ENCODE measurements at places on chromosomes 2 and 18.

GRCh38 chr2:200405599-200406298 lies 99.3 kb downstream of the SPATS2L start:
- no peak for DNase-seq

DNA sequence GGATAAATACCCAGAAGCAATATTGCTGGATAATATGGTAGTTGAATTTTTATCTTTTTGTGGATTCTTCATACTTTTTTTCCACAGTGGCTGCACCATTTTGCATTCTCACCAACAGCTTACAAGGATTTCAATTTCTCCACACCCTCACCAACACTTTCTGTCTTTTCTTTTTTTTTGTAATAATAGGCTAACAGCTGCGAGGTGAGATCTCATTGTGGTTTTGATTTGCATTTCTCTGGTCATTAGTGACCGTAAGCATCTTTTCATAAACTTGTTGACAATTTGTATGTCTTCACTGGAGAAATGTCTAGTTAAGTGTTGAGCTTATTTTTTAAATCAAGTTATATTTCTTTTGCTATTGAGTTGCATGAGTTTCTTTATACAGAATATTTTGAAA lies 17.6 kb upstream of the SLC9A2 start:
- DNase-seq, result no peak

- no peak for DNase-seq
Observed at GRCh38 chr2:168816369-168816768, 13.9 kb downstream of the NOSTRIN start.

DNA sequence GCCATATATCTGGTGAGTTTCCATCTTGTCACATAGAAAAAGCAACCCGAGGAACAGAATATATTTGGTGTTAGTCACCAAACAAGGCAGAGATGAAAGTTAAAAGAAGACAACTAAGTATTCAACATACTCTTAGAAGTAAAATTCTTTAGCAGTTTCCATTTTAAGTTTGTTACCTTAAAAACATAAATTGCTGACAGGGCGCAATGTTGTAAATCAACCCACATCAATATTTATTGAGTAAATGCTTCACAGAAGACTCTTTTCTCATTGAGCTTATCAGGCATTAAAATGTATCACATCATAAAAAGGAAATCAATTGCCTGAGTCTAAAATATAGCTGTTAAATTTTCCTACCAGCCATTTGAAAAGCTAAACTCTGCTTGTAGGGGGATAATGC lies 603.0 kb downstream of the FBXO15 start:
- no peak for DNase-seq

DNA sequence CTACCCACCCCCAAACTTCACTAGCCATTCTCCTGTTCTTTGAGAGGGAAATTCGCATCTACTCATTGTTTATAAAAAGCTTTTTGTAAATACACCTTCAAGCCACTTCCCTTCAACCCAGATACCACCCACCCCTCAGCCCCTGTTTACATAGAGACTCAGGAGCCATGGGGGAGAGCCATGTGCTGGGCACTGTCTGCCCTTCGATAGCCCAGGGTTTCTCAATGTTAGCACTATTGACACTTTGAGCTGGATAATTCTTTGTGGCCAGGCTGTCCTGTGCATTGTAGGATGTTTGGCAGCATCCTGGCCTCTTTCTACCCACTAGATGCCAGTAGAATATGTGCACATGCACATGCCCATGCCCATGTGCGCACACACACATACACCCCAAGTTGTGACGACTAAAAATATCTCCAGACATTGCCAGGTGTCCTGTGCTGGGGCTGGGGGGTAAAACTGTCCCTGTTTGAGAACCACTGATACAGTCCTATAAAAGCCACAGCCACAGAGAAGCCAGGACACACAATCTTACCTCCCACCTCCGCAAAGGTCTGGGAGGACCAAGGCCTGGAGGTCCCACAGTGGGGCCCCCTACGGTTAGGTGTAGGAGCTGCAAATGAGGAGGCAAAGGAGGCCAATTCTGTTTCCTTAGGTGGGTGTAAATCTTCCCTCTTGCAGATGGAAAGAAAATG lies 44.5 kb upstream of the ASPRV1 start:
- no peak for DNase-seq

DNA sequence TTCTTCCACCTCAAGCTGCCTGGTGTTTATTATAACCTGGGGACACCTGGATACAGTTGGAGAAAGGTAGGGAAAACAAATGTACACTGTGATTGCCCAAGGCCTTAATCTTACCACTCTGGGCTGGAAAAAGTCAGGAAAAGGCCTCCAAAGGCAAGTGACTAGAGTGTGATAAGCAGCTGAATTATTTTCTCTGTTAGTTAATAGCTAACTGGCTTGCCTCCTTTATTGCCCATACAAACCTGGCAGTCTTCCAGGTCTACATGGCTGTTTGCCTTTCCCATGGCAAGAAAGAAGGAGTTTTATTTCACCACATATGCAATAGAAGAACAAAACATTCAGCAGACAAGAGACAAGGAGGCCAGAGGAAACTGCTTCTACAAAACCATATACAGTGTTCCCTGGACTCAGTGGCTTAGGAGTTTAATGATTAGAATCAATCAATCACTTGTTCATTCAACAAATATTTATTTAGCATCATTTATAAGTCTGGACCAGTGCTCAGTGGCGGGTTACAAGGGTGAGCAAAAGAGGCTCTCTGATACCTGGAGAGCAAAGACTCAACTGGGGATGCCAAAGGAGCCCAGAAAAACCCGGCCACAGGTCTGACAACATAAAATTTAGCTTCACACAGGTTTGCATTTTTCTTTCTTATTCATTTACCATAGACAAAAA lies 27.5 kb upstream of the SUCLG1 start:
- DNase-seq, result no peak

DNA sequence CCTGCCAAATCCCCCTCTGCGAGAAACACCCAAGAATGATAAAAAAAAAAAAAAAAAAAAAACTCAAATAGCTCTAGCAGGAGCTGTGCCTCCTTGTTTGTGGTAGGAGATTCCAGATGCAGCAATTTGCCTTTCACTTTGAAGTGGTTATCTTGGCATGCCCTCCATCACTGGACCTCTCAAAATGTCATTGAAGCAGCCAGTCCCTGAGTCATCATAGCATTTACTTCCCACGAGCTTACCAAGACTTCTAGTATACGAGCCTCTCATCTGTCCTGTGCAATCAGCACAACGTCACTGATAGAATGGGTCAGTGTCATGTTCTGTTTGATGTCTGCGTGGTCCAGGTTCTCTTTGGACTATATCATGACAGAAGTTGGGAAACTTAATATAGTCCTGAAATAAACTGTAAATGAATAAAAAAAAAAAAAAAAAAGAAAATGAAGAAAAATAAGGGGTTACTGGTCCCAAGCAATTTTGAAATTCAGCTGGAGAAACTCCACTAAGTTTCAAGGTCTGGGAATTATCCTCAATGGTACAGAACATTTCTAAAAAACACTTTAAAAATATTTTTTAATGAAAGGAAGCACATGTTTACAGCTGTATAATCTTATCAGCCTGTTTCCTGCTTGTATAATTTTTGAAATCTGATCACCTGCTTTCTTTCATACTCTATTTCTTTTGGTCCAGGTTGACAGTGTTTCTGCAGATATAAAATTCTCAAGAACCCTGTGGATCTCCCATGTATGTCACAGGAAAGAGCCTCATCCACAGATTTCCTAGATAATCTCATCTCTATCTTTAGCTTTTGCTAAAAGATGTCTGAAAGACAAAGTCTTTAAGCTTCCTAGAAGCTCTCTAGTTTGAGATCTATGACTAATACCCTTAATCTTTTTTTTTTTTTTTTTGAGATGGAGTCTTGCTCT lies 74.1 kb upstream of the EHBP1 start:
- no peak for DNase-seq

DNA sequence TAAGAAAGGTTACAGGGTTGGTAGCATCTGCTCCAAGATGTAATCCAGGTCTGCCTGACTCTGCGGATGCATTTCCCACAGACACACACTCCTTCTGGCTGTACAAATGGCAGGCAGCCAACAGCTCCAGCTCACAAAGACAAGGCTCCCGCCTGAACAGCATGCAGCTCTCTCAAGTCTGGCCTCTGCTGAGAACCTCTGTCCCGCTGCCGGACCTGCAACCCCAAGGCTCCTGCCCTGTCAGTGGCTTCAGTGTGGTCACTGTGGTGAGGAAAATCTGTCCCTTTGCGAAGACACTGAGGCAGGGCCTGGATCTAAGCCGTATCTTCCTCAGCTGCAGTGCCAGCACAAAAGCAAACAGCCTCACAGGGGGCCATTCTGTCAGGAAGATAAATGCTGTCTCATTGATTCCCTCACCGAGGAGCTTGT lies 469.3 kb upstream of the MEX3C start:
- no peak for DNase-seq

DNA sequence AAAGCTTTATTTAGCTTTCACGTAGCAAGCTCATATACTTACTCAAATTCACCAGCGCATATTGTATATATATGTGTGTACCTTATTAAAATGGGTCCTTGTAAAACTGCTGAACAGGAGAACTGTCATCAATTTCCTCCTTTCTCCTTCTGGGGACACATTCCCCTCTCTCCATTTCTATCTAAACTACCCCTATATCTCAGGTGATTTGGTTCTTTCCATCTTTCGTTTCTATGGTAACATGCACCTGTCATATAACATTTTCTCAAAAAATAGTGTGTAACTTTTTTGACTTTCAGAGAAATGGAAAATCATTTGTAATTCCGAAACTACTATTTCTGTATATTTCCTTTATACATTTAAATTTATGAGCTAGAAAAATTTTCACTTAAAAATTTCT lies 83.5 kb upstream of the CD226 start:
- no peak for DNase-seq

DNA sequence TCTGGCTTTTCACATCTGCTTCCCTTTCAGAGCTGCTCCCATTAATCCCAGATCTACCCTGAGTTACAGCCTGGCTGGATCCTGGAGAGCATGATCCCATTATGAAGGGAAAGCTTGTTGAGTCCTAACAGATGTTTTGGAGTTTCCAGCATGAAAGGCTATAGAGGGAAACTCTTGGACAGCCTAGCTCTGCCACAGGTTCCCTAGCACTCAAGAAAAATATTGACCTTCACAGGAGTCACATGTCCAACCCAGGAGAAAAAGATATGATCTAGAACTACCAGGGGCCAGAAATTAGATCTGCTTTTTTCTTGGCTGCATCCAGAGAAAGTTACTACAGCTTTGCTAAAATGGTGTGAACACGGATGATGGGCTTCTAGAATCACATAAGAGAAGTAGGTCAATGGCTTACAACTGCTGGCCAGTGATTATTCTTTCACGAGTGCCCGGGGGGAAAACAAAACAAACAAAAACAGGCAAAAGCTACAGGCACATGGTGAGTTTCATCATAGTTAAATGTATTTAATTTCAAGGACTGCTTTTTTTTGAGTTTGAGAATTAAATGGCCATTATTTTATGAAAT lies 15.9 kb downstream of the CCDC93 start:
- no peak for DNase-seq

DNA sequence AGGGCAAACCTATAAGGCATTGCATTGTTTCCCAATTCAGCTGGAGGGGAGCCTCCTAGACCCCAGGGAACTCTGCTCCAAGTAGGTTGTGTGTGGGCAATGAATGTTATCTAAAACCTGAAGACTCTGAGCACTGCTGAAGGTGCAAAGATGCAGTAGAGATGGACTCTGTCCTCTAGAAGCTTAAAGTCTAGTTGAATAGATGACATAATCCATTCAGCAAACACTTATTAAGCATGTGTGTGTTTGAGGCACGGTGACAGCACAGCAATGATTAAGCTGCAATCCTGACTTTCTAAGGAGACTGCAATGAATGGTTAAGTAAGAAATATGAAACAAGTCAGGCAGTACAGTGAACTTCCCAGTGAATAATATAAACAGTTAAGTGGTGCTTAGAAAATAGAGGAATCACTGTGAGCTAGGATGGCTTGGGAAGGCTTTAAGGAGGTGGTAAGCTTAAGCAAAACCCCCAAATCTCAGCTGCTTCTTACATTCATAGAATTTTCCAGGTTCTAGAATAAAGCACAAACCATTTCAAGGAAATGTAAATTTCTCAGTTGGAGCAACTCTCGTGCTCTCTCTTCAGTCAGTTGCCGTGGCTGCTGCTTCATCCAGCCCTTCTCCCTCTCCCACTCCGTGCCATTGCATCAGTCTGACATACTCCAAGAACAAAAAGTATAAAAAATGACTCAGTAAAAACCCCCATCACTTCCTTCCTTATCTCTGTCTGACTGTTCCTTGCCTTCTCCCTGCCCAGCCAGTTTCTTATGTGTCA lies 19.1 kb downstream of the MXD1 start:
- DNase-seq, result no peak
